Central memory CD8-positive, alpha-beta T cell (primary cell): ENCODE measurements at places on chromosomes 5 and 9.

DNA sequence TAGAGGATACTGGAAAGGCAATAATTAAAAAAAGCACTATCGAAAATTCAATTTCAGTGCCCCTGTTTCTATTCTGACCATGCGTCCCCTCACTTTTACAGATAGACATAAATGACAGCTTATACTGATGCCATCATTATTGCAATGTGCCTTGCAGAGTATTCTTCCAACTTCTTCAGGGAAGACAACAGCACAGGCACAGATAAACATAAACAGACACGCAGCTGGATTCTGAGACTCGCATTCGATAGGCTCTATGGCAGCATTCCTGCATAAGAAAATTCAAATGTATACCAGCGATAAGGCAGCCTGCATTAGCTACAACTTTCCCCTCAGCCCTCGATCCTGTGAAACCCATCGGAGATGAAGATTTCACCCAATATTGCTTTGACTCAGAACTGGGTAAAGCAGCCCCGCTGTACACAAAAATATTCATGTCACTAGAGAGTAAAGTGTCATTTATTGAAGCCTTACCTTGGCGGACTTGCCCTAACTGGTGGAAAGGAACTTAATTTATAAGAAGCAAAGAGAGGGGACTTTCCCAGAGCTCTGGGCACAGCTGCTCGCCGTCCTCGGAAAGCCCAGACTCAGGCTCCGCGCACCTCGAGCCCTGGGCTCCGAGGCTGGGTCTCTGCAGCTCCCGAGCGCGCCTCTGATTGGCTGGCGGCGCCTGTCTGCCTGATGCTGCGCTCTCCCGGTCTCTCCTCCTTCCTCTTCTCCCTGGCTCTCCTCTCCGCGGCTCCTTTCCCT is at the start of gene CDH18:
CDH18 (minus strand) TSS at position 589 of the 750 bp plus-strand sequence. CDS start 149,214 bp downstream, outside the sequence.
- no peak for DNase-seq

DNA sequence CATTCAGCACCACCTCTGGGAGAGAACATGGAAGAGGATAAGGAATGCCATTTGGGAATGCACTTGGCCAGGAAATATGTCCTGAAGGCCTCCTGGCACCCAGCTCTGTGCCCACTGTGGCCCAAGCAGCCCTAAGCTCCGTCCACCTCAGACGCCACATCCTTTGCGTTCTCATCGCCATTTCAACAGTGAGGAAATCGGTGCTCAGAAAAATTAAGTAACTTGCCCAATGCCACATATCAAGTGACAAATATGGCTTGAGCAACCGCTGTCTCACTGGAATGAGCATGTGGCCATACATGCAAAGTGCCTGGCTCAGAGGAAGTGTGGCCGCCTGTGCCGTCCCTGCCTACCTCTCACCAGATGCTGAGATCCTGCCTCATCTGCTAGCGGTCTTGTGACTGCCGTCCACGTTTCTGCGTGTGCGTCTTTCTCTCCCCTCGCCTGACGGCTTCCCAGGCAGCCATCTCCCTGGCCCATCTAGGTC is 984 bp upstream of the DOK3 start:
- no peak for DNase-seq

GRCh38 chr9:116267021-116267420 is 113.4 kb downstream of the PAPPA start:
- DNase-seq: no peak

- no peak for DNase-seq
Measured at GRCh38 chr5:143635146-143635752, 176.7 kb upstream of the HMHB1 start.

GRCh38 chr5:104763216-104763615 is 1200.6 kb upstream of the NUDT12 start:
- DNase-seq: no peak

- no peak for DNase-seq
Measured at GRCh38 chr9:112933696-112934095, 43.0 kb upstream of the SLC46A2 start.

DNA sequence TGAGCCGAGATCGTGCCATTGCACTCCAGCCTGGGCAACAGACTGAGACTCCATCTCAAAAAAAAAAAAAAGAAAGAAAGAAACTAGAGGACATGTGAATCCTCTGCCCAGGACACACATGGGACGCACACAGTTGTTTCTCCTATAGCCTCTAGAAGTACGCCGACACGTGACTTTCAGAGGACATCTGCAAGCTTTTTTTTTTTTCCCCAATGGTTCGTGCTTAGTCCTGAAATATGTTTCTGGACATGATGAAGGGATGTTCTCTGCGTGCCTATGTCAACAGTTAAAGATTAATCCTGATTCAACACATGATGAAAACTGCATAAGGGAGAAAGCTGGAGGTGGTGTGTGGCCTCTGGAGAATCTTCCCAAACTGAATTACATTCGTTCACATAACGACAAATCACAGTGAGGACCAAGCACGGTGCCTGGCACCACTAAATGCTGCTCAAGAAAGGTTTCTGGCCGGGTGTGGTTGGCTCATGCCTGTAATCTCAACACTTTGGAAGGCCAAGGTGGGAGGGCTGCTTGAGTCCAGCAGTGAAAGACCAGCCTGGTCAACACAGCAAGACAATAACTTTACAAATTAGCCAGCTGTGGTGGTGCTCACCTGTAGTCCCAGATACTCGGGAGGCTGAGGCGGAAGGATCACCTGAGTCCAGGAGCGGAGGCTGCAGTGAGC is 9.8 kb downstream of the COL23A1 start:
- no peak for DNase-seq

GRCh38 chr9:33458444-33458843 is 11.1 kb upstream of the AQP3 start:
- no peak for DNase-seq

DNA sequence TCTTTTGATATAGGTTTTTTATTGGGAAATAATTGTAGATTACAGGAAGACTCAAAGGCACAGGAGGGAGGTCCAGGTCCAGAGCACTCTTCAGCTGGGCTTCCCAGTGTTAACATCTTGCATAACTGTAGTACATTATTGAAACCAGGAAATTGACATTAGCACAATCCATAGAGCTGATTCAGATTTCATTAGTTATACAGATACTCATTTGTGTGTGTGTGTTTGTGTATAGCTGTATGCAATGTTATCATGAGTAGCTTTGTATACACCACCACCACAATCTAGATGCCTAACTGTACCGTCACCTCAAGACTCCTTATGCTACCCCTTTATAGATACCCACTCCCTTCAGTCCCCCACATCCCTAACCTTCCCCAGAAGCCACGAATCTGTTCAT is 47.9 kb downstream of the SLC36A1 start:
- DNase-seq: no peak

DNA sequence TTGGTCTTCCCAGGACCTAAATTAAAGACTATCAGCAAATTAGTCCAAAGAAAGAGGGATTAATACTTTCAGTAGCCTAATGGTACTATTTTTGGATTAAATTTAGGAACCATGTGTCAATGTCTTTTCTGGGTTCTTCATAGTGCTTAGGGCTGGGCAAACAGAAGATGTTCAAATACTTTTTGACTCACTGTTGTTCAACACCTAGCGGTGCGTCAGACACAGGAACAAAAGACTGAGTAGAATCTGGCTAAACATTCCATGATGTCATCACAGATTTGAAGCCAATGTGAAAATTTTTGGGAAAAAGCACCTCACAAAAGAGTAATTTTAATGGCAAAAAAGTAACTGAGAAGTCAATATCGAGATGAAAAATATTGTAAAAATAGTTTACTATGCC is 544.4 kb downstream of the EFNA5 start:
- DNase-seq: no peak

DNA sequence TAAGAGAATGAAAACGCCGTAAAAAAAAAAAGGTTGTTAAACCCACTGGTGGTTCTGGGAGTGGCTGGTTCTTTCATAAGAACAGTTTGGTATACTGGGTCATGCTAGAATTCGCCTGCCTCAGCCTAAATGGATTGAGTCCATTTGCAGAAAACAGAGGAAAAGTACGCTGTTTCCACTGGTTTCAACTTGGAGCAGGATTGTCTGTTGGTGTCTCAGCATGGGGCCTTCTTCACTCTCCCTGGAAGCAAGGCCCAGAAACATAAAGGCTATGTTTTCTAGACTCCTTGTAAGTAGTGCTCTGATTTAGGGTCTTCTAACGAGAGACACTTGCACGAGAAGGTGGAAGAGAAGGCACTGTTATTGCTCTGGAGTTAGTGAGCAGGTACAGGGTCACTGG is 116.9 kb upstream of the MTAP start:
- DNase-seq: no peak

DNA sequence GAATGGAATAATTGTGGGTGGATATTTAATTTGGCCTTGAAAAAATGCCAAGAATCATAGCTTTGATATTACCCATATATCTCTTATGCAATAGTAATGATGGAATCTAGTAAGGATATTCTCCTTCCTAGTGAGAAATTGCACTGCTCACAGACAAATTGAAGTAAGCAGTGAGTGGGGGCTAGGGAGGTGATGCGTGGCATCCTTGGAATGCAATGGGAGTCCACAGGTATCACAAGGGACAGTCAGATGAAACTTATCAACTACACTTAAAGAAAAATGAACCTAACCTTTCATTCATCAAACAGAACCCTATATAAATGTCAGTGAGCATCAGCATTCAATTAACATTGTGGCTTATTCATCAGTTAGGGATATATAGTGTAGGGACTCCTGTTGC is 57.8 kb downstream of the IZUMO3 start:
- no peak for DNase-seq

DNA sequence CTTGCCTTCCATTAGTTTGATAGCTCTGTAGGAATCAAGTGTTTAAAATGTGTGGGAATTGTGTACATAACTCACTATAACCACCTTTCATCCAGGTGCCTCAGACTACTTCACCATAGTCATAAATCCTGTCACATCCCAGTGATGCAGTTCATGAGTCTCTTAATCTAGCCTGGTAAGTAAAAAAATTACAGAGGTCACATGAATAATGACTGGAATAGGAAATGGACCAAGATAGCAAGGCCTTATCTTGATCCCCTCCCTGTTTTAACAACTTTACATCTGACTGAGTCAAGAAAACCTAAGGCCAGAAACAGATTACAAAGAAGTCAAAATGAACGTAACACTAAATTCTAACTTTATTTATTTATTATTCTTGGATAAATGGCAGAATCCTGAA is 1.5 kb upstream of the RNF145 start:
- DNase-seq: no peak

- DNase-seq: no peak
Measured at GRCh38 chr9:99966716-99967115, 60.3 kb downstream of the STX17 start.

- no peak for DNase-seq
Measured at GRCh38 chr5:87004101-87004500, 263.6 kb upstream of the RASA1 start.

GRCh38 chr9:28293369-28294090 is 720.2 kb upstream of the C9orf72 start:
- no peak for DNase-seq

- DNase-seq: no peak
Measured at GRCh38 chr9:13324988-13325387, 45.5 kb upstream of the MPDZ start.

DNA sequence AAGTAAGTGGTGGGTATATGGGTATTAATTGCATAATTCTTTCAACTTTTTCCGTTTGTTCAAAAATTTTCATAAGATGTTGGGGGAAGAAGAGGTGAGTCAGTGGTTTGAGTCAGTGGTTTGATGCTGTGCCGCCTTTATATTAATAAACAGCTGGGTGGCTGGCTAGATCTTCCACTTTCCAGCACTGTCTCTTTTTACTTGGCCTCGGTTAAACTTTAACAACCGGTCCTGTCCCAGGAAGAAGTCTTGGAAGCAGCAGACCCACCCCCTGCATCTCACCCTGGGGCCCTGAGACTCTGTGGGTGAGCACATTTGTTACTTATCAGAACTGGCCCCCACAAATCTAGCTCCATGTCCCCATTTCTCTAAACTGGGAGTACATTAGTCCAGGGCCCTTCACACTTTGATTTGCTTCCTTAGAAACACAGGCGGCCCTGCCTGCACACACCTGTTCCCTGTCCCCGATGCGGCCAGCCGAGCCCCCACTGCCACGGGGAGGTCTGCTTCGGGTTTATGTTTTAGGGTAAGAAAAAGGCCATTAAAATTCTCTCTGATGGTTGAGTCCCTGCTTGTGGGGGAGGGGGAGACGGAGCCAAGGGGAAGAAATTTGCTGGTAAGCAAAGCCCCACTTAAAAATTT is 90.7 kb downstream of the PTCH1 start:
- DNase-seq: no peak

DNA sequence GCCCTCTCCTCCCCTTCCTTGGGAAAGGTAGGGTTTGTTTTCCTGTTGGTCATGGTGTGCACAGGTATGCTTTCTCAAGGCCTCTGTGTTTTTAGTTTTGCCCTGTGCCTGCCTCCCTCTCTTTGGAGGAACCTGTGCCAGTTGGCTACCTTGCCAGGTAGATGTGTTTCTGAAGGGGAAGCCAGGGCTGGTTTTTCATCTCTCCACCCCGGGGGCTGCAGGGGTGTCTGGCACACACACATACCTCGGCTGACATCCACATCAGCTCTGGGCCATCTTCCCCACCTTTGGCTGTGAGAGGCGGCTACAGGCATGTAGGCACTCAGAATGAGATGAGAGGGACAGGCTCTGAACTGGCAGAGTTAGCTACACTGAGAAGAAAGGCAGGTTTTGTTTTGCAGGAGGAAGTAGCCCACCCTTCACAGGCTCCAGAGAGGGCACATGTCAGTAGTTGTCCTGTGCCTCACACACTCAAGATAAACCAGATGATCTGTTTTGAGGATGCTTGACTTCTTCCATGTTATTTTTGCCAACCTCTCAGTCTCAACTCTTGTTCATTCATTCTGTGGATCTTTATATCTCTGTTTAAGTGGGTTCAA is 9.7 kb downstream of the RGMB start:
- no peak for DNase-seq

DNA sequence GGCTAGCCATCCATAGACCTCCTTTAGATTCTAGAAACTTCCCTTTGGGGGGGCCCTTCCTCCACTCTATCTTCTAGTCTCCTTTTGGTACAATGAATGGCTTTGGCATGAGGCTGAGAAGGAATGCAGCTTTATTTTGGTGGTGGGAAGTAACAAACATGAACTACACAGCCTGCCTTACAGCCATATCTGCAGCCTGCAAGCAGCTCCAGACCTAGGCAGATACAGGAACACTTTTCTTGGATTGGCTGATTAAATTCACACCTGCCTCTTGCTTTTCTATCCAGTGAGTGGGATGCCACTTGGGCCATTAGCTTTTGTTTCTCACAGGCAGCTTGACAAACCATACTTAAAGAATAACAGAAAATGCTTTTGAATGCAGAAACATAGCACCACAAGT is 28.2 kb downstream of the NR6A1 start:
- DNase-seq: no peak

- DNase-seq: no peak
Measured at GRCh38 chr9:16099732-16100536, 547.1 kb downstream of the CCDC171 start.

DNA sequence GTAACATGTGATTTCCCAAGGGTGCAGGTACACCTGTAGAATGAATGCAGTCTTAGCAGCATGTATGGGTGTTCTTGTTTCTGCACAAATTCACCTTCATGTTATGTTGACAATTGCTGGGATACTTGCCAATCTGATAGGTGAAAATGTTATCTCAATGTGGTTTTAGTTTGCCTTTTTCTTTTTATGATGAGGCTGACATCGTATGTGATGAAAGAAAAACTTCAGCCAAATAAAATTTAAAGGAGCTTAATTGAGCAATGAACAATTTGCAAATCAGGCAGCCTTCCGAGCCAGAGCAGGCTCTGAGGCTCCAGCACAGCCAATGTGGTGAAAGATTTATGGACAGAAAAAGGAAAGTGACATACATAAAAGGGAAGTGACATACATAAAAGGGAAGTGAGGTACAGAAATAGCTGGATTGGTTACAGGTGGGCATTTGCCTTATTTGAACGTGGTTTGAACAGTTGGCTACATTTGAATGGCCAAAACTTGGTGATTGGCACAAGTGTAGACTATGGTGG is 10.5 kb downstream of the TAL2 start:
- no peak for DNase-seq

GRCh38 chr5:178349075-178349511 is 116.5 kb upstream of the PHYKPL start:
- no peak for DNase-seq
